Stimulated activated CD8-positive, alpha-beta memory T cell treated with anti-CD3 and anti-CD28 coated beads, Interleukin-4, amount 100 ng/mL, for 48 hours (primary cell): ENCODE measurements at places on chromosomes 11 and 22.

GRCh38 chr22:19067696-19068348 lies 54.4 kb downstream of the DGCR2 start:
- no peak for DNase-seq

GRCh38 chr11:81026032-81026431 lies 1585.2 kb upstream of the TENM4 start:
- DNase-seq = no peak

DNA sequence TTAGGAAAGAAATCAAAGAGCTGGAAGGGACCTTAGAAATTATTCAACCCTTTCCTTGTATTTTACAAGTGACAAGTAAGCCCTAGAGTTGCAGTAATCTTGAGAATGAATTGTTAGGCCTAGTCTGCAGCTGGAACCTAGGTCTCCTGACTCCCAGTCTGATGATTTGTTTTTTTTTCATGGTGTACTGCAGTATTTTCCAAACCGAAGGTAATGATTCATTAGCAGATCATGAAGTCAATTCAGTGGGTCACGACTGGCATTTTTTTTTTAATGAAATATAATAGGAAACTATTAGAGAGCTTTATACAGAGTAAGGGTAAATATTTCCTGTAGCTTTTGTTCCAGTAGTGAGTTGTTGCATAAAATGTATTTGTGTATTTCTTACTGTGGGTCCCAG lies 42.8 kb downstream of the EXT2 start:
- no peak for DNase-seq

- no peak for DNase-seq
Measured at GRCh38 chr22:38162881-38163843, 18.5 kb downstream of the PLA2G6 start.

- DNase-seq = no peak
Measured at GRCh38 chr11:10506008-10506370, 35.0 kb downstream of the RNF141 start.
